ENCODE measurements at places on chromosomes 11 and 22.

DNA sequence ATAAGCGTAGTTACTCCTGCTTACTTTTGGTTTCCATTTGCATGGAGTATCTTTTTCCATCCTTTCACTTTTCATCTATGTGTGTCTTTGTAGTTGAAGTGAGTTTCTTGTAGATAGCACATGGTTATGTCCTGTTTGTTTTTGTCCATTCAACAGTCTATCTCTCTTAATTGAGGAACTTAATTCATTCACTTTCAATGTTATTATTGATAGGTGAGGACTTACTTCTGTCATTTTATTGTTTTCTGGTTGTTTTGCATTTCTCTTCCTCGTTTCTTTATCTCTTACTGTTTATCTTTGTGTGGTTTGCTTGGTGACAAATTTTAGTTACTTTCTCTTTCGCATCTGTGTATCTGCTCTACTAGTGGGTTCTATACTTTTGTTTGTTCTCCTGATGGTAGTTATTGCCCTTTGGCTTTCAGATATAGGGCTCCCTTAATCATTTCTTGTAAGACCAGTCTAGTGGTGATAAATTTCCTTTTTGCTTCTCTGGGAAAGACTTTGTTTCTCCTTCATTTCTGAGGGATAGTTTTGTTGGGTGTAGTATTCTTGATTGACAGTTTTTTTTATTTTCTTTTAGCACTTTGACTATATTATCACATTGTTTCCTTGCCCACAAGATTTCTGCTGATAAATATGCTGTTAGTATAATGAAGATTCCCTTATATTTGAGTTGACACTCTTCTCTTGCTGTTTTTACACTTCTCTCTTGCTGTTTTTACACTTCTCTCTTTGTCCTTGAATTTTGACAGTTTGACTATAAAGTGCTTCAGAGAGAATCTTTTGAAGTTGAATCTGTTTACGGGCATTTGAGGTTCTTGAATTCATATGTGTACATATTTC is 9.0 kb upstream of the RAG1 start:
- DNase-seq: peak; percentile 29

DNA sequence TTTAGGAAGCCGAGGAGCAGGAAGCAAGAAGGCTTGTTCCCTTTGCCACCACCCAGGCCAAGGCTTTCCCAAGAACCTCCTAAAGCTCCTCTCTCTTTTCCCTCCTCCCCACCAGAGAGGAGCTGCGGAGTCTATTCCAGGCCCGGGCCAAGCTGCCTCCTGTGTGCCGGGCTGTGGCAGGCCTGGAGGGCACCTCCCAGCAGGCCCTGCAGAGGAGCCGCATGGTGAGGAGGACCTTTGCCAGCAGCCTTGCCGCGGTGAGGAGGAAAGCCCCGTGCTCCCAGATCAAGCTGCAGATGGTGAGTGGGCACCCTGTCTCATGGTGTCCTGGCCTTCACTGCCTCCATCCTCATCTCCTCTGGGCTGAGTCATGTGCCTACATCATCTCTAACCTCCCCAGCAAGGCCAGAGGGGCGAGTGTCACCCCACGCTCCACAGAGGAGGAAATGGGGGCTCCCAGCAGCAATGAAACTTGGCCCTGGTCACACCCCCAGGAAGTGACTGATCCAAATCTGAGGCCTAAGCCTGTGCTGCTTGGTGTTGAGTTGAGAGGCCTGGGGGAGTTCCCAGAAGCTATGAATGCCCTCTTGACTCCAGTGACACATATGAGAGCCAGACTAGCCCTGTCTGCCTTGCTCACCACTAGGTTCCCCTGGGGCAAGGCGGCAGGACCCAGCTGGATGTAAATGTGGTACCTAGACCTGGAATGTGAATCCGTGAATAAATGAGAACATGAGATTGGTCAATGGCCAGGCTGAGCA is 104.2 kb downstream of the MYO18B start:
- no peak for DNase-seq

DNA sequence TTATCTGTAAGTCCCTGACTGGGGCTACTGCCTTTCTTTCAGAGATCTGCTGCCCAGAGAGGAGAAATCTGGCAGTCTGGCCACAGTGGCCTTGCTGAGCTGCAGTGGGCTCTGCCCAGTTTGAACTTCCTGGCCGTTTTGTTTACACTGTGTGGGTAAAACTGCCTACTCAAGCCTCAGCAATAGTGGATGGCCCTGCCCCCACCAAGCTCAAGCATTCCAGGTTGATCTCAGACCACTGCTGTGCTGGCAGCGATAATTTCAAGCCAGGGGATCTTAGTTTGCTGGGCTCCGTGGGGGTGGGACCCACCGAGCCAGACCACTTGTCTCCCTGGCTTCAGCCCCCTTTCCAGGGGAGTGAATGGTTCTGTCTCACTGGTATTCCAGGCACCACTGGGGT is 117.5 kb downstream of the TRPC6 start:
- DNase-seq: no peak

DNA sequence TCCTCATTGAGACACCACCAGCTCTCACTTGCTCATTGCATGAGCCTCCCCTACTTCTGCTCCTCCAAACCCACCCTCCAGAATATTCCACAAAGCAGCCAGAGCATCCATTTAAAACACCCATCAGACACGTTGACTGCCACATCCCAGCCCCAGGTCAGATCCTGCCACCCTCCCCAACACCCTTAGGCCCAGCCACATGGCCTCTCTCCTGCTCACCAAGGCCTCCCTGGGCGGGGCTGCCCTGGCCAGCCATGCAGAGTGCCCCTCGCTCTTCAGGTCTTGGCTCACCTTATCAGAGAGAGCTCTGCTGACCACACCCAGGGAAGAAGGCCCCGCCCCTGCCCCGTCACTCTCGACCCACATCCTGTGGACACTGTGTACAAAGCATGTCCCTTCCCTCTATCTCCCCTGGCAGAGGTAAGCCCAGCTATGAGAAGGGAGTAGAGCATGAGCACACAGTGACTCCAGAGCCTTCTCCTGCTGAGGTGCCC is 106.8 kb downstream of the MICAL3 start:
- peak; percentile 5 for DNase-seq

DNA sequence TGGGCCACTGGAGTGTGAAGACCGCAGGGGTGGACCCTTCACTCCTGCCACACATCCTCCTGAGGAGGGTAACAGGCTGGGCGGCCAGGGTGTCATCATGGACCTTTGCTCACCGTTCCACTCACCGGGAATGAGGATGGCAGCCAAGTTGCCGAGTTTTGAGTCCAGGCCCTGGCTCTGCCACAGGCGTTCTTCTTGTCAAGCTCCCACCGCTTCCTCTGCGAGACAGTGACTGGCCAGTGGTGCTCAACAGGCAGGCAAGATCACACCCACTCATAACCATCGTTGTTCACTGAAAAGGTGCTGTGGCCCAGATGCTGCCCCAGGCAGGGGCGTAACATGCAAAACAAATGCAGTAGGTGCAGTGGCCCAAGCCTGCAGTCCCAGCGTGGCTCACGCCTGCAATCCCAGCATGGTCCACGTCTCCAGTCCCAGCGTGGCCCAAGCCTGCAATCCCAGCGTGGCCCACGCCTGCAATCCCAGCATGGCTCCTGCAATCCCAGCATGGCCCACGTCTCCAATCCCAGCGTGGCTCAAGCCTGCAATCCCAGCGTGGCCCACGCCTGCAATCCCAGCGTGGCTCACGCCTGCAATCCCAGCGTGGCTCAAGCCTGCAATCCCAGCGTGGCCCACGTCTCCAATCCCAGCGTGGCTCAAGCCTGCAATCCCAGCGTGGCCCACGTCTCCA is 5.0 kb upstream of the PANX2 start:
- no peak for DNase-seq

- no peak for DNase-seq
Observed at GRCh38 chr11:126891556-126892217, 108.9 kb downstream of the KIRREL3 start.

DNA sequence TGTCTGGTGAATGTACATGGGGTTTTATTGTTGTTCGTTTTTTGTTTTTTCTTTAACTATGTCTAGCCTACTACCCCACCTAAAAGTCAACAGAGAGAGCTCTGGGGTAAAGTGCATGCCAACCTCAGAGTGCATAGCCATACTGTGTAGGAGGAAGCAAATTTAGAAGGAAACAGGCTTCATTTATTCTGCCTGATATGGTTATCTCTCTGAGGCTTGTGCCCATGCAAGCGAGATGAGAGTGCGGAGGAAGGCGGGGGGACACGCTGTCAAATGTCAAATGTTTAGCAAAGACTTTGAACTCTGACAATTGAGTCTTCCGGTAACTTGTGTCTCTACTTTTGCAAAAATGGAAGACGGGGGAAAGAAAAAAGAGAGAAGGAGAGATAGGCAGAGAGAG is 295.5 kb downstream of the ETS1 start:
- DNase-seq: peak; percentile 74

- no peak for DNase-seq
Observed at GRCh38 chr22:22450343-22450839, 58.2 kb downstream of the ZNF280B start.

DNA sequence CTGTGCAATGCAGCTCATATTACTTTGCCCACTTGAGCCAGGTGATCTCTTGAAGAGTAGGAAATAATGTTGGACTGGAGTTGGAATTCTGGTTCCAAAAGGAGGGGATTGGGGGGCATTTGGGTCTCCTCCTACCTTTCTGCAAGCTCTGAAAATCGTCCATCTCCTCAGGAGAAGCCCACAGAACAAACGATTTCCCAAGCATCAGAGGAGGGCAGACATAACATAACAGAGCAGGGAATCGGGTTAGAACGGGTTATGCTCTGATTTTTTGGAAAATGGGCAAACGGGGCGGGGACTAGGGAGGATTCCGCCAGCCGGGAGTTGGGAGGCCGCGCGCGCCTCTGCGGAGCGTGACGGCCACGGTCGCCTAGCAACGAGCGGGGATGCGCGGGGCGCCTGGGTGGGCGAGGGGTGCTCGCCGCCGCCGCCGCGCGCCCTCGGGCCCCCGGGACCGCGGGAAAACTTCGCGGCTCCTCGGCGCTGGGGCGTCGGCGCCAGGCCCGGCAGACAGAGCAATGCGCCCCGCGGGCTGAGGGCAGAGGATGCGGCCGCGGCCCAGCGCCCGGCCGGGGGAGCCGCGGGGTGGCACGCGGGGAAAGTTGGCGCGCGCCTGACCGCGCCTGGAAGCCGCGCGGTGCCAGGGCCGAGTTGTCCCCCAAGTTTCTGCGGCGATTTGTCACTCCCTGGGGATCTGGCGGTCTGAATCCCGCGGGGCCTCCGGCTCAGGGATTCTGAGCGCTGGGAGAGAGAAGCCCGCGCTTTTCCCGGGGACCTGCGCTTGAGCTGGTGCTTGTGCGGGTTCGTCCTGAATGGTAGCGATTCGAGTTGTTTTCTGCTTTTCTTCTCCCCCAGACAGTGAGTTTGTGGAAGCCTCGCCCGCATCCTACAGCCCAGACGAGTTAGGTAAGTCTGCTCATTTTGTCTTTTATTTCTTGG is 27.8 kb upstream of the AMOTL1 start:
- no peak for DNase-seq

GRCh38 chr22:35903571-35904335 is 124.9 kb downstream of the RBFOX2 start:
- DNase-seq: no peak

DNA sequence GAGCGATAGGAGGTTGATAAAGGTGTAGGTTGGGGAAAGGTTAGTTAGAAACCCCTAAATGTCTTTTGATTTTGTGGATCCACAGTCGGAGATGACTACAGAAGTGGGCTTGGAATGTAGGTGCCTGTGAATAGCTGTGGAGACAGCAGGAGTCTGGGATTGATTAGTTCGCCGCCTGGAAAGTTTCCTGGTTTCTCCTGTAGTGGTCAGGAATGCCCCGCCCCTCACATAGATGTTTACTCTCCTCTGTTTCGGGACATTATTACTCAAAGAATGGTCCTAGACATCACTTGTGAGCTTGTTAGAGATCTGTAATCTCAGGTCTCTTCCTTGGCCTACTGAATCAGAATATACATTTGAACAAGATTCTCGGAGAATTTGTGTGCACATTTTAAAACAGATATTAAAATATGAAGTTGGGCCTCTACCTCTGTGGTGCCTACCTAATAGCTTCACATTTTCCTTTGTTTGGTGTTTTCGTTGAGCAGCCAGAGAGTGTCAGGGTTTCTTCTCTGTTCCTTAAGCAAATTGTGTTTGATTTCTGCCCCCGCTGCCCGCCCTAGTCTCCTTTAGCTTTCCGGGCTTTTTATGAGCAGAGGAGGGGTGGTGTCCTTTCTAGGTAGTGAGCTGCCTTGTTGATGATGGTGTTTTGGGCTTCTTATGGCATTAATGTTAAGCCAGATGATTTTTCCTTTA is 89.4 kb downstream of the PPP6R3 start:
- no peak for DNase-seq

DNA sequence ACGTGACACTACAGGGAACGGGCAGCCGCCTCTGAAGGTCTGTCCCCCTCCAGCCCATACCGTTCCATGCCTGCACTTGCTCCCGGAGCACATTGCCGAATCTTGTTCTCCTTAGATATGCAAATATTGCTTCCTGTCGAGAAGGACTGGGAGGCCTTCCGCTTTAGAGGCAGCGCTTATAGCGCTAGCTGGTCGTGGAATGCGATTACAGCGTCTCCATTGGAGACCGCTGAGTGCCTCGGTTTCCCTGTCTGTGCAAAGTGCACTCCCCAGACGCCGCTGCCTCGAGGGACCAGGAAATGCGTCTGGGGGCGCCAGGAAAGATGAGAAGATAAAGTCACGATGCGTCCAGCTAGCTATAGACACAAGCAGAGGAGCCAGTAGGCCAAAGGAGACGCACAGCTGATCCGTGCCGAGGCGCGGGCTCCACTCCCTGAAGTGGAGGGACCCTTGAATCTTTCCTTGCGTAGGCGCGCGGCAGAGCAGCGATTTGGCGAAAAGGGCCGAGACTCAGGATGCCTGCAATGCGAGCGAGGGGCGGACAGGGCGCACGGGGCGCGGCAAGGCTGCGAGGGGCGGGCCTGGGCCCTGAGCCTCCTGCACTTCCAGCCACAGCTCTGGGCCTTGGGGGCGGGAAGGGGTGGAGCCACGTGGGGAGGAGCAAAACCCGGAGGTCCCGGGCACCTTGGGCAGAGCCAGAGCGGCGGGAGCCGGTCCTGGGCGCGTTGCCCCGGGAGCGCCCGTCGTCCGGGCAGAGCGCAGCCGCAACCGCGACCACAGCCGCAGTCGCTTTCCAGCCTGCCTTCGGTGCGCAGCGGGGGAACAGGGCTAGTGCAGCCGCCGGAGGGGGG is at the start of gene RASSF10:
Gene RASSF10 (plus strand): TSS at position 692 of the 851 bp plus-strand sequence. CDS start 261 bp downstream, outside the sequence.
- no peak for DNase-seq

DNA sequence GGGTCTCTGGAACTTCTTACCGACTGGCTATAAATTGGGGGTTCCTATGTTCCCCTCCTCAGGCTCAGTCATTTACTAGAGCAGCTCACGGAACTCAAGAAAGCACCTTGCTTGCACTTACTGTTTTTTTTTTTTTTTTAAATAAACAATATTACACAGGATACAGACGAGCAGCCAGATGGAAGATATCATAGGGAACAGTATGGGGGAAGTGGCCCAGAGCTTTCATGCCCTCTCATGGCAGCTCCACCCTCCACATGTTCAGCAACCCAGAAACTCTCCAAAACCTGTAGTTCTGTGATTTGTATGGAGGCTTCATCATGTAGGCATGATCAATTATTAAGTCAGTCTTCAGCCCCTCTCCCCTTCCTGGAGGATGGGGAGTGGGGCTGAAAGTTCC is 7.5 kb downstream of the UVRAG start:
- DNase-seq: no peak

DNA sequence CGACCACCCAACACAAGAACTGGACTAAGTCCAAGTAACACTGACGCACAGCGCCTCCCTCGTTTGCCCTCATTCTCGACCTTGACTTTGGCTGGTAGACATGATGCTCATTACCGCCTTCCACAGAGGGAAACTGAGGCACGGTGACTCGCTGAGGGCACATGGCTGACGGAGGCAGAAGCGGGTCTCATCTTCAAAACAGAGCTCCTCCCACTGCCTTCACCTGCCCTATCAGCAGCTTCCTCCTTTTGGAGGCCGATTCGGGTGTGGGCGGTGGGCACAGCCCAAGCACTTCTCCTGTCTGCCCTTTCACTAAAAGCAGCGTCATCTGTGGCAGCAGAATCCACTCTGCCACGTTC is 2.0 kb upstream of the KMT5B start:
- DNase-seq: no peak

- DNase-seq: no peak
Observed at GRCh38 chr11:19237813-19238212, 2.9 kb downstream of the E2F8 start.
